Pancreas (tissue), 10 donors: ENCODE measurements at places on chromosomes 5 and 9. TPM values are rescaled to one million over a fixed set of nuclear protein-coding genes. Genes with fewer than 3 reads are reported as not detected.

SEMA4D gene
- 29.7 TPM for total RNA-seq

FOXD4 gene
- total RNA-seq: 0.24 TPM

SMIM33 gene
- total RNA-seq: not detected

ENTPD8 gene
- 1.2 TPM for total RNA-seq

TRPM3 gene
- 0.87 TPM for total RNA-seq

MARCOL gene
- total RNA-seq: not detected

DNA sequence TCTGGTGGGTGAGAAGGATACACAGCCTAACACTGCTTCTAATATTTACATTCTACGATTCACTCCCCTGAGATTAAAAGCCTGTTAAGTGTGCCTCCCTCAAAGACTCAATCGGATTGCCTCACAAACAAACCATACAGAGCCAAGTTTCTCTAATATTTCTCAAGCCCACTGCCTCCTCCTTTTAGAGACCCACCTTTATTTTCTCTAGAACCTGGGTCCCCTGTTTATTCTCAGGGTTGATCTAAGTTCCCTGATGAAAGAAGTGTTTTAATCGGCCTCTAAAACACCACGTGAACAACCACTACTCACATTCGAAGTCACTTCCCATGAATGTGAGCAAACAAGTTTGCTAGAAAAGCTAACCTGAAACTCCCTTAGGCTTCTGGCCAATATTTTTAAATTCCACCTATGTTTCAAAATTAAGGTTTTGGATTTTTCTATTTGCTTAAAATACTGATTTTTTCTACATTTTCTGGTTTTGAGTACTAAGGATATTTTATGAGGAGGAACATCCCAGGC, 76.5 kb downstream of the GLIS3 start:
- DNase-seq: no peak

GRCh38 chr9:136694163-136694871, 7.1 kb upstream of the AGPAT2 start:
- DNase-seq: peak; percentile 78

DNA sequence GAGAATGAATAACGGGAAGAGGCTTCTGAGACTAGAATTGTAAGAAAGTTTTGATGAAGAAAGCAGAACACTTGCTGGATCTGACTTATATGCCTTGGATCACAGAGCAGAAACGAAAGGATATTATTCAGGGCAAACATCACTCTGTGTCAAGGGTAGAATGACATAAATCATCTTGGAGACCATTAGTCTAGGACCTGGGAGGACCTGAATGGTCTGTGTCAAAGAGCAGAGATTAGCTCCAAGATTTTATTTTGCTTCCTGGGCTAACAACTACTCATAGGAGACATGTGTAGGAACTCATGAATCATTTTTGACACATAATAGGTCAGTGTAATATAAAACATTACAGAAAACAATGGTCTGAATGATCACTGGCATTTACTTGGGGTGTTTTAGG, 417.9 kb downstream of the SLCO4C1 start:
- no peak for DNase-seq

DNA sequence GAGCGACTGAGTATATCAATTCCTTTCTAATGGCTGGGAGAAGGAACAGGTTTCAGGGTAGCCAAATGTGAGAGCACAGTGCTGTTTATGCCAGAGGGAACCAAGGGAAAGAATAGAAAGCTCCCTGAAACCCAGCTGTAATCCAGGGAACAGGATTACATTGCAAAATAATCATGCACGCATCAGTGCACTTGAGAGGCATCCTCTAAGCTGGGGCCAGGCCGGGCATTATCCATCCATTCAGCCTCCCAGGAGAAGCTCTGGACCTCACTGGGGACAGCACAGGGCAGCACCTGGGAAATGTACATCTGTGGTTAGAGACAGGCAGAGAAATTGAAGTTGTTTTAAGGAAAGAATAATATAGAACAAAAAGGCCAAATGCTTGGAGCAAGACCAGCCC, 72.7 kb downstream of the MTRR start:
- no peak for DNase-seq

DNA sequence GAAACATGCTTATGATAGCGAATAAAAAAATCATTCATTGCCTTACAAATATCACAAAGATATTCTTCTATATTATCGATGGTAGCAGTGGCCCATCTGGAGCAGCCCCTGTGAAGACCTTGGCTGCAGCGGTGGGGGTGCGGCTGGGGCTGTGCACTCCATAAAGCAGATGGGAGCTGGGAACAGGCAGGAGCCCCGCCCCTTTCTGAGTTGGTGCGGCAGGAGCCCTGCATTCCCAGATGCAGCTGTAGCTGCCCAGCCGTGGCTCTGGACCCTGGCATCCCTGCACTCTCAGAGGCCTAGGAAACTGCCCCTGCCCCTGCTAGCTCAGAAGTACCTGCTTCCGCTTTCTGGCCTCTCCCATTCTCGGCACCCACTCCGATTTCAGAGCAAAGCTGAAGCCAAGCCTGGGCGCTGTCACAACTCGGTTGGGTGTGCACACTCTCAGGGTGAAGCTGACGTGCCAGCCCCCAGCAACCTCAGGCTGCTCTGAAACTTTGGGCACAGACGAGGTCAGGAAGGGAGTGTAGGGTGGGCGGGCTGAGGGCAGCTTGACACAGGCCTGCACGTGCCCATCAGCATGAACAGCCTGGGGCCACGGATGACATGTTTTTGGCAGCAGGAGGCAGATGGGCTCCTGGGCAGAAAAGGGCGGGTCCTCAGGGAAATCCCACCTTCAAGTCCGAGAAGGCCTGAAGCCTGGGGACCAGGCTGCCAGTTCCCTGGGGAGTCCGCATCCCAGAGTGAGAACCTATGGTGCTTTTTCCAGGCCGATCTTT, 1440.8 kb upstream of the ACO1 start:
- no peak for DNase-seq
